ENCODE measurements at places on chromosomes 3 and 15. TPM values are rescaled to one million over a fixed set of nuclear protein-coding genes. Genes with fewer than 3 reads are reported as not detected.

The AMT gene
- 3.0 TPM for total RNA-seq

The TNFSF10 gene
- total RNA-seq = 2.7 TPM

The LRTM1 gene
- total RNA-seq = not detected

The TM6SF1 gene
- total RNA-seq = 7.5 TPM

The CHRM5 gene
- total RNA-seq = not detected

The DNASE1L3 gene
- total RNA-seq = not detected

The WDR93 gene
- total RNA-seq = under 0.01 TPM

The SIDT1 gene
- 0.13 TPM for total RNA-seq

The GOLGA6L7 gene
- not detected for total RNA-seq

The TUSC7 gene
- total RNA-seq = not detected

The TERC gene
- 424 TPM for total RNA-seq
